Fibroblast of skin of right biceps (primary cell): ENCODE measurements at places on chromosomes 4 and X.

GRCh38 chr4:56768763-56769162 is 52.7 kb downstream of the SPINK2 start:
- DNase-seq = no peak

- DNase-seq = peak; percentile 5
Measured at GRCh38 chr4:154490583-154491340, 837 bp downstream of the DCHS2 start.

- no peak for DNase-seq
Measured at GRCh38 chr4:40953283-40954087, 203.7 kb downstream of the NSUN7 start.

DNA sequence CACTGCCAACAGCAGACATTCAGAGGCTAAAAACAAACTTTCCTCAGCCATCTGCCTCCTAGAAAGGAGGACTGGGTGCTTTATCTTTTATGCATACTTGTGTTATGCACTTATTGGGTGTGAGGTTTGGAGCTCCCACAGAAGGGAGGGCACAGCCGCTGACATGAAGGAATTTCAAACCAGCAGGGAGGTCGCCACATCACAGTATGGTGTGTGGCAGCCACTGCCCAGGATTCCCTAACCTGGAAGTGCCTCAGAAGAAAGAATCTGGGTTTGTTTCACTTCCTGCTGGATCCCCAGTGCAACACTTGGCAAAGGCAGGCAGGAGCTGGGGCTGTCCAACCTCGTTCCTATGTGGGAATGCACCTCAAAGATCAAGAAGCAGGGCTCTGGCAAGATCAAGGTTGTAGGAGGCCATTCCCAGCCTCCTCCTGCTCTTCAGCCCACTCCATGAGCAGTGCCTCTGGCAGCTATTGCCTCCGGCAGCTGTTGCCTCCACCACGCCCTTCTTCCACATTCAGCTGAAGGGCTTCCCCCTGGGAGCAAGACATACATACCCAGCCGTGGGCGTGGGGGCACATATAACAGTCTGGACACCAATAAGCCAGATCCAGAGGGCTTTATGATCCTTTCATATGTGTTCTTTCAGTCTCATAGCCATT is 109.0 kb upstream of the MAMLD1 start:
- DNase-seq = no peak
